ENCODE measurements at places on chromosomes 11 and 22.

DNA sequence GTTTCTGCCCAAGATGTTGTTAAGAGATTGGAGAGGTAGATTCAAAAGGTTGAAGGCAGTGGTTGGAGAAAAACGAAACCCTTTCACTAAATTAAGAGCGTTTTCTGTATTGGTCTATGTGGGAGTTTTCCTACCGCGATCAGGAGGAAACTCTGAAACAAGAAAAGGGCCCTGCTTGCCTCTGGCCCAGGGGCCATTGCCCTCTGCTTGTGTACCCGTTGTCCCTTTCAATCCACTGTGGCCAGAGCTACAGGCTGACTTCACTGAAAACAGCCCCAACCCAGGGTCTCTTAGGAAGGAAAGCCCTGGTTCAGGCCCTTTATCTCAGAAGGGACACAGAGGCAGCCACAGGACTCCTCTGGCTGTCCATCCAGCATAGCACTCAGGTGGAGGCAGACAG is 99.1 kb downstream of the CSNK2A3 start:
- DNase-seq = no peak

- no peak for DNase-seq
Measured at GRCh38 chr22:48152164-48152775, 1389.8 kb downstream of the TBC1D22A start.

GRCh38 chr11:87970762-87971161 is 204.5 kb downstream of the RAB38 start:
- no peak for DNase-seq

- DNase-seq = no peak
Measured at GRCh38 chr11:33347490-33348125, 90.4 kb downstream of the HIPK3 start.

GRCh38 chr11:128568166-128568778 is 19.1 kb downstream of the ETS1 start:
- DNase-seq = peak; percentile 53

Data from inflammatory macrophage treated with lipopolysaccharide for 4 hours (primary cell).